D341Med (cell line): ENCODE measurements at places on chromosomes 4 and X.

DNA sequence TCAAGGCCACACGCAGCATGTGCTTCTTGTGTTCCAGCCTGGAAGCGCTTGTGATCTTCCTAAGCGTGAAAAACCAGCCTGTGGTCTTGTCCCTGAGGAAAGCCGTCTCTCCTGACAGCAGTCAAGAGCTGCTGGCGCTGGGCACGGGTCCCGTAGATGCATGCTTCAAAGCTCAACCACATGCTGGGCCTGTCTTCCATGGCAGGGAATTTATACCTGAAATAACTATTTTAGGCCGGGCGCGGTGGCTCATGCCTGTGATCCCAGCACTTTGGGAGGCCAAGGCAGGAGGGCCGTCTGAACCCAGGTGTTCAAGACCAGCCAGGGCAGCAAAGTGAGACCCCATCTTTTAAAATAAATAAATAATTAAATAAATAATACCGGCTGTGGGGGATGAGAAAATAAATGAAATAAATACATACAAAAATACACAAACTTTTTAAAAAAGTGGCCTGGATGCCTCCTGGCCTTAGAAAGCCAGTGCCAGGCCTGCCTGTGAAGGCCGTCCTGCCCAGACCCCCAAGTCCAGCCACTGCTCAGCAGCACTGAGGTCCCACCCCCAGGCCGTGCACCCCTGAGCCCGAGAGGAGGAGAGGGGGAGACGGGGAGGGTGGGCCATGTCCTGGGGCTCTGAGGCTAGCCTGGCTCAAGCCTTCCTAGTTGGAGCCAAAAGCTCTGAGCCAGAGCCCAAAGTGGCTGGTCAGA, 10.4 kb downstream of the LRPAP1 start:
- DNase-seq, result no peak

- DNase-seq, result no peak
Measured at GRCh38 chr4:17366496-17366895, 145.4 kb downstream of the QDPR start.

DNA sequence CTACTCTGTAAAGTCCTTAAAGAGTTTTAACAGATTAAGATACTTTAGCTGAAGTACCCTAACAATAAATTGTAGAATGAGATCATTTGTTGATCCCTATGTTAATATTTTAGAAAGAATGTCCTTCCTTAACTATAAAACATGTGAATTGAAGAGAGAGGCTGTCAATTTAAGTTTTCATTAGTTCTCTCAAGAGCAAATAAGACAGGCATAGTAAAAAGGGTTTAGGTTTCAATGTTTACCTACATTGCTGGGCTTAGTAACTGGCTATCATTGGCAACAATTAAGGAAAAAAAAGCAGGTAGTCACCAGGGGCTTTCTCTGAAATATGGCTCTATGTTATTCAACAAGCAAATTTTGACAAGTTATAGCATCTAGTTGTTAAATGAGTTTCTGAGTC, 91.5 kb downstream of the ATRX start:
- no peak for DNase-seq

DNA sequence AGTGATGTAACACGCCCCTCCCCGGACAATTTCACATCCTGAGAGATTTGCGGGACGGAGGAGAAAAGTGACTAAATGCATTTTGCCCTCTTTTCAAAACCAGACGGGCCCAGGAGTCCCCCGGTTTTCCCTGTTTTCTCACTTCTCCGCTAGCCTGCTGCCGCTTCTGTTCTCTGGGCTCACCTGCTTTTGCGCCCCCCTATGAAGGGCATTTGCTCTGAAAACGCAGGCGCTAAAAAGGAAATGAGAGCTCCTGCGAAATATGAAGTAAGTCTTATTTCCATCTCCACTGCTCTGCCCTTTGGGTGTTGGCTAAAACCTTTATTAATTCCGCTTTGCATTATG, 613 bp upstream of the TMEM47 start:
- DNase-seq, result peak; percentile 15

DNA sequence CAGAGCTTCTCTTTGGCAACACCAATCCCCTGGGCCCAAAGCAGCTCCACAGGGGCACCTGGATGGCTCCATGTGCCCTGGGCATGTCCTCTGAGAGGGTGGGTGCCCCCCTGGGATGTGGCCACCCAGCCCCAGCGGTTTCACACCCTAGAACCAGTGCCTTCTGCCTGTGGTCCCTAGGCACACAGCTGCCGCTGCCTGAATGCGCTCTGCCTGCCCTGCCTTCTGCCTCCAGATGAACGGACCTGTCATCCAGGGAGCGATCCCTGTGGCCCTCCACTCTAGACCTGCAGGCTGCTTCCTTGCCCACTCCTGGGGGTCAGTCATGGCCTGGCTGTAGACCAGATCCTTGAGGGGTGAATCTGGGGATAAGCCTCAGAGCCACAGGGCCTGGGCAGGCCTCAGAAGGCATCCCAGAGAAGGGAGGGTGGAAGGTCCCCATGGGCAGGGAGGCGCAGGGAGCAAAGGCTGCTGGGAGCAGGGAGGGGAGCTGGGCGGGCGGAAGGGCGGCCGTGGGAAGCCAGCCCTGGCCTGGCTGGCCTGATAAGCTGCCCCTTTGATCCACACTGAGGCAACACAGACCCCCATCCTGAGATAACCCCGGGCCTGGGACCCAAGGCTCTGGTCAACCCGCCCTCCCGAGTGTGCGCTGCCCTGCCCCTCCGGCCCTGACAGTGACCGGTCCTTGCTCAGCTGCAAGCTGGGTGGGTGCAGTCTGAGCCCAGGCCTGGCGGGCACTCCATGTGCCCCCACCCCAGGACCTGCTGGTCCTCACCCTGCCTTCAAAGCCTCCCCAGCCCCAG, 8.1 kb upstream of the FGFR3 start:
- no peak for DNase-seq
